ENCODE measurements at places on chromosomes 12 and 14. TPM values are rescaled to one million over a fixed set of nuclear protein-coding genes. Genes with fewer than 3 reads are reported as not detected.

The LAG3 gene
- total RNA-seq = 71.1 TPM

DNA sequence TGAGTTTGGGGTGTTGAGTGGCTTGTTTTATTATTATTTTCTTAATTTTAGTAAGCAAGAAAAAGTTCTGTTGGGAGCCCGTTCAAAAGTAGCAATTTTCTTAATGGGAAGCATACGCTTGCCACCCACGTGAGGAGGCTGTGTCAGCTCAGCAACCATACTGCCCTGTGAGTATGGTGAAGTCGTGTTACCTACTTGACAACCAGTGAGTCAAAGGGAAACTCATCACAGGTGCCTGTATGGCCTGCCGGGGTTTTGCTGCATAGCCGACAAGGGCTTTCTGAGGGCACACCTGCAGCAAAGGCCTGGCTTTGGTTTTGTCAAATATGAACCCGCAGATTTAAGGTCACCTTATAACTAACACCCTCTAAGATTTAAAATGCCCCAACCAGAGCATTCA lies 31.1 kb downstream of the PITPNM2 start:
- peak; percentile 42 for DNase-seq

The LUM gene
- 0.32 TPM for total RNA-seq

- DNase-seq = no peak
Measured at GRCh38 chr12:22333713-22334409, 646 bp downstream of the ST8SIA1 start.

The SLC2A14 gene
- 3.7 TPM for total RNA-seq

The SCN8A gene
- 0.45 TPM for total RNA-seq

GRCh38 chr14:74400031-74400685 lies 25.9 kb downstream of the SYNDIG1L start:
- DNase-seq = no peak

The TMEM119 gene
- total RNA-seq = not detected

Measured in activated T-cell treated with anti-CD3 and anti-CD28 coated beads, Interleukin-2, amount 50 U/mL, for 4 hours (primary cell).